ENCODE measurements at places on chromosomes 5 and 9. TPM values are rescaled to one million over a fixed set of nuclear protein-coding genes. Genes with fewer than 3 reads are reported as not detected.

- no peak for DNase-seq
Measured at GRCh38 chr5:54302267-54302687, 8.1 kb downstream of the ARL15 start.

- DNase-seq = no peak
Measured at GRCh38 chr5:136425921-136426320, 60.6 kb upstream of the TRPC7 start.

DNA sequence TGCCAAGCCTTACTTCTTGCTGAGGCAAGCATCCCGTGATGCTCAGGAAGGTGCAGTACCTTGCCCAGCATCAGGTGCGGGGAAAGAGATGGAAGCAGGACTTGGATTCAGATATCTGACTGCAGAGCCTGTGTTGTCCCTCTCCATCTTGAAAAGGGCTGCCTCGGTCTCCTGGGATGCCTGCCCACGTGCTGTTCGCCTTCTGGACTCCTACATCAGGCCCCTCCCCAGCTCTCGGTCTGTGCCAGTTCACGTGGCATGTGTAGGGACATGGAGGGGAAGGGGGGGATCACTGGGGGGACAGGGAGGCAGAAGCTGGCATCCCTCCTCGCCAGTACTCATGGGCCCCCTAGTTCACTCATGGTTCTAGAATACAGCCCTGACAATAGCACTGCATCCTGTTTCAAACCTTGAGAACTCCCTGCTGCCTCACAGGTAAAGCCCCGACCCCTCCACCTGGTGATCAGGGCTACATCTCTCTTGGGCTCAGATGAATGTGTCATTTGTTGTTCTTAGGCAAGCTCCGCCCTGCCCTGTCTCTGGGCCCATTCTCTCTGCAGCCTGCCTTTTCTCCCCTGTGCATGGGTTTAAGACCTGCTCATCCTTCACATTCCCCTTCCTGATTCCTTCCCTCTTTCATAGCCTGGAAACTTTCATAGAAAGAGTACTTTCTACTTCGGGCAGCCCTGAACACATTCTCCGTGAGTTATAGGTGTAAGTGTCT, 38.9 kb upstream of the SLC25A51 start:
- DNase-seq = no peak

GRCh38 chr5:132260714-132261551, 3.4 kb downstream of the PDLIM4 start:
- peak; percentile 85 for DNase-seq

GRCh38 chr5:34570721-34571676, 85.1 kb upstream of the RAI14 start:
- DNase-seq = no peak

- peak; percentile 89 for DNase-seq
Measured at GRCh38 chr9:137055385-137056364, 1.8 kb upstream of the ENTPD2 start.

- no peak for DNase-seq
Measured at GRCh38 chr5:56306433-56307150, 73.5 kb upstream of the ANKRD55 start.

GRCh38 chr5:178331491-178331996, 98.9 kb upstream of the PHYKPL start:
- peak; percentile 76 for DNase-seq

DNA sequence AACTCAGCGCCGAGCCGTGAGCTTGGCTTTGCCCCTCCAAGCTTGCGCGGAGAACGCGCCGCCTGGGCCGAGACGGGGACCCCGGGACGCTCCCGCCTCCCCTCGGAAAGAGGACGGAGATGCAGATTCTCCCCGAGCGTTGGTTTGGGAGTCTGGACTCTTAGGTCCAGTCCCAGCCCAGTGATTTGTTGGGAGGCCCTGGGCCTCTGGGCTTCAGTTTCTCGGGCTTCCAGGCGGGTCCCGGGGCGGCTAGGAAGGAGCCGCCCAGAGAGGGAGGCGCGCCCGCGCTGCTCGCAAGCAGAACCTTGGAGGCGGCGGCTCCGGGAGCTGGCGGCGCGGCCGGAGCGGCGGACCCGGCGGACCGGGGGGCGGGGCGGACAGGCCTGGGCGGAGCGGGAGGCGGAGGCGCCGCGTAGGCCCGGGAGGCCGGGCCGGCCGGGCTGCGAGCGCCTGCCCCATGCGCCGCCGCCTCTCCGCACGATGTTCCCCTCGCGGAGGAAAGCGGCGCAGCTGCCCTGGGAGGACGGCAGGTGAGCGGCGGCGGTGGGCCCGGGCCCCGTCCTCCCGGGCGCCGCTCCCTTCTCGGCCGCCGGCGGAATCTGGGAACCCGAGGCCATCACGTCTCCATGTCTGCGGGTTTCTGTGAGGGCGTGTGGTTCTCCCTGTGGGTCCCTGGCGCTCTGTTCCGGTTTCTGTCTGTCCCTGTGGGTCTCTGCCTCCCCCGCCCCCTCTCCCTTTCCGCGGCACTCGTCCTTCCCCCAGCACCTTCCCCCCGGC, at the start of gene B4GALT7:
Gene B4GALT7 (plus strand): TSS at position 402 of the 777 bp plus-strand sequence. CDS start 79 bp downstream, at position 481.
- peak; percentile 90 for DNase-seq

GRCh38 chr9:447230-448025, 232.8 kb downstream of the DOCK8 start:
- no peak for DNase-seq

GRCh38 chr5:77175231-77175630, 35.2 kb upstream of the PDE8B start:
- DNase-seq = no peak

DNA sequence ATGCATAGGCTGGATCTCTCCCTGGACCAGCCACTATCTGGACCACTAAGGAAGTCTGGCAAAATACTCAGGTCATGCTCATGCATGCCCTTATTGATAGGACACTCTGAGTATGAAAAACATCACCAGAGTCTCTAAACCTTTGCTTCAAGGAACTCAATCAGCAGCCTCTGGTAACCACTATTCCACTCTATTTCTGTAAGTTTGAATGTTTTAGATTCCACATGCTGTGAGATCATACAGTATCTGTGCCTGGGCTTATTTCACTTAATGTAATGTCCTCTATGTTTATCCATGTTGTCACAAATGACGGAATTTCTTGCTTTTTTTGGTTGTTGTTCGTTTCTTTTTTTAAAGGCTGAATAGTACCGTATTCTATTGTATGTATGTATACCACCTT, 68.3 kb downstream of the TARS1 start:
- DNase-seq = no peak

- DNase-seq = no peak
Measured at GRCh38 chr9:2087500-2088313, 72.6 kb downstream of the SMARCA2 start.

DNA sequence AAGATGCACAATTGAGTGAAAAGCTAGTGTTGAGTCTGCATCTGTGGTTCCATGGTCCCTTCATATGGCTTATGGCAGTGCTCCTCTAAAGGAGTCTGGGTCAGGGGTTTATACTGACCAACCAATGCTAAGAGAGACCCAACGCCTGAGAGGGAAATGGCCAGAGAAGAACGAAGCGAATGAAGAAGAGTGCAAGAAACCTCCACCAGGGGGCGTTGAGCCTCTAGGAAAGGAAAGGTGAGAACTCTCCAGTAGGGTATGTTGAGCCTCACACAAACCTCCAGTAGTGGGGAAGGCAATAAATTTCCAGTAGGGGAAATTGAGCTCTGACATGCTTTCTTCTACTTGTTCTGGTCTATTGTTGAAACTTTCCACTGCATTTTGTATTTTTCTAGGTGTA, 470.6 kb downstream of the PRDM9 start:
- DNase-seq = no peak

DNA sequence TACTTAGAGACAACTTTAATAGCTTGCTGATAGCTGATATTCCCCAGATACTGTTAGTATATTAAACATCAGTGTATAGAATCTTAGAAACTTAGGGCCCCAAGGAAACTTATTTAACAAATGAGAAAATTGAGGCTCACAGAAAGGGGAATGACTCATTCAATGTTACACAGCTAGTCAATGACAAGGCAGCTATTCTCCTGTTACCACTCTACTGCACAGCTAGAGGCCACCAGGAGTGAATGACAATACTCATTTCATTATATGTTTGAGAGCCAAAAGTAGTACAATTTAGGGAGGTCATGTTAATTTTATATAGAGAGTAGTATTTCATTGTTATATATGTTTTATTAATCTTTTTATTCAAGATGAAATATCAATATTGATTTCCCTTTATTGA, 33.2 kb upstream of the PCDHB1 start:
- DNase-seq = no peak

- no peak for DNase-seq
Measured at GRCh38 chr5:2686321-2687124, 65.0 kb downstream of the IRX2 start.

- no peak for DNase-seq
Measured at GRCh38 chr5:177452688-177453638, 6.3 kb downstream of the PRR7 start.

DNA sequence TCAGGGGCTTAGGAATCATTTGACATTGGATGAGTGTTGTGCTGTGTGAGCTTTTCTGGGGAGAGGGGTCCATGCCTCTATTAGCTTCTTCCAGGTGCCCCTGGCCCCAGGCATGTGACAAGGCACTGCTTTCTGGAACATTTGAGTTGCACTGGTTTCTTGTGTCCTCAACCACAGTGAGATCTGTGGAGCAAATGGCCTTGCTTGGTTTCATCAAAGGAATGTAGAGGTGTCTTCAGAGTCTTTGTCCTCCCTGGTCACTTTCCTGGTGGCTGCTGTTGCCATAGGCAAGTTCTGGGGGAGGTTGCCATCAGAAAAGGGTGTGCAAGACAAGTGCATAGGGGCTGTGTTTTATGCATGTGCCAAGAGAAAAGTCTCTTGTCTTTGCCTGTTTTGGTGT, 157.5 kb downstream of the MACROH2A1 start:
- DNase-seq = no peak

GRCh38 chr5:537098-537497, 12.8 kb upstream of the SLC9A3 start:
- DNase-seq = no peak

DNA sequence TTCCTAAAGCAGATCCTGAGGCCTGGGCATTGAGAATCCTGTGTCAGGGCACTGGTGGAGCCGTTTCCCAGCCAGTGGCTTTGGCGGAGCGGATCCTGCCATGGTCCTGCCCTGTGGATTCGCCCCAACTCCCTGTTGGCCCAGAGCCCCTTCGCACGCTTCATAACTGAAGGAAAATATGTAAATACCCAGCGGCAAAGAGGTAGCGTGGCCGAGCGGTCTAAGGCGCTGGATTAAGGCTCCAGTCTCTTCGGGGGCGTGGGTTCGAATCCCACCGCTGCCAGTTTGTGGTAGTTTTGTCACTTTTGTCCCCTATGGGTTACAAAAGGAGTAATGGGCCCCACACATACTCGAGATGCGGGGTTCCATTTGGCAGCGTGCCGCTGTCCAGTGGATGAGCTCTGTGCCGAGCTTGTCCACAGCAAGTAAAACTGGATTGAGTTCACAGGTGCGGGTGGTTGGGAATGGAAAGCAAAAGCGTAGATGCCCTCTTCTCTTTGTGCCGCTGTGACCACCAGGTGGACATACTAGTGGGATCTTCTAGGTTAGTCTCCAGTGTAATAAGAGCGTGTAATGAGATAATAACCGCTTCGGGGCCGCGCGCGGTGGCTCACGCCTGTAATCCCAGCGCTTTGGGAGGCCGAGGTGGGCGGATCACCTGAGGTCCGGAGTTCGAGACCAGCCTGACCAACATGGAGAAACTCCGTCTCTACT, 17.3 kb downstream of the TRIM7 start:
- peak; percentile 82 for DNase-seq

Gene HTR4
- 8.8 TPM for total RNA-seq

Gene DBH
- total RNA-seq = not detected

Gene PHYHD1
- total RNA-seq = 28.2 TPM

Gene IFNA4
- not detected for total RNA-seq

Gene ITK
- total RNA-seq = 2.2 TPM

Gene LRRC19
- total RNA-seq = not detected

Gene PCDHGA11
- total RNA-seq = 3.5 TPM

Gene SCGB3A2
- not detected for total RNA-seq

Gene NRARP
- 11.5 TPM for total RNA-seq

Gene ECM2
- total RNA-seq = 14.4 TPM

Gene PCDHGA10
- 4.6 TPM for total RNA-seq

Gene FOXD4L5
- not detected for total RNA-seq

Gene TAS2R1
- not detected for total RNA-seq

Gene NAA35
- total RNA-seq = 18.2 TPM

Gene FGF10
- total RNA-seq = 7.9 TPM

Gene OMD
- total RNA-seq = 8.5 TPM

Measured in left cardiac atrium (tissue), 4 donors.